ENCODE measurements at places on chromosomes 7 and 10.

- DNase-seq, result no peak
Observed at GRCh38 chr10:100864978-100865377, 47.8 kb upstream of the SLF2 start.

DNA sequence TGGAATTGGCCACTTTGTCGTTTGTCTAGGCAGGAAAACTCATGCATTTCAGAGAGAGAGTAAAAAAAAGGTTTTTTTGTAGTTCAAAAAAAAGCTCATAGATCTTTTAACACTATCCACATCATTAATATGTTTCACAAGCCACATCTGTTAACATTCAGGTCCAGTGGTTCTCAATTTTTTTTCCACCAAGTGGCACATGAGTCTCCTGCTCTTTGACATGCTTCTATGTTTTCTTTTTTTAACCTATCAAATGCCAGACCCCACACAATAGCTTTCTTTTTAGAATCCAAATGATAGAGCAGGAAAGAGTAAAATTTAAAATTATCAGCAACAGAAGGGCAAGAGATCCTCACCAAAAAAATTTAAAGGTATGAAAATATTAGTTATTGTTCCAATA lies 20.3 kb downstream of the NOD1 start:
- no peak for DNase-seq

DNA sequence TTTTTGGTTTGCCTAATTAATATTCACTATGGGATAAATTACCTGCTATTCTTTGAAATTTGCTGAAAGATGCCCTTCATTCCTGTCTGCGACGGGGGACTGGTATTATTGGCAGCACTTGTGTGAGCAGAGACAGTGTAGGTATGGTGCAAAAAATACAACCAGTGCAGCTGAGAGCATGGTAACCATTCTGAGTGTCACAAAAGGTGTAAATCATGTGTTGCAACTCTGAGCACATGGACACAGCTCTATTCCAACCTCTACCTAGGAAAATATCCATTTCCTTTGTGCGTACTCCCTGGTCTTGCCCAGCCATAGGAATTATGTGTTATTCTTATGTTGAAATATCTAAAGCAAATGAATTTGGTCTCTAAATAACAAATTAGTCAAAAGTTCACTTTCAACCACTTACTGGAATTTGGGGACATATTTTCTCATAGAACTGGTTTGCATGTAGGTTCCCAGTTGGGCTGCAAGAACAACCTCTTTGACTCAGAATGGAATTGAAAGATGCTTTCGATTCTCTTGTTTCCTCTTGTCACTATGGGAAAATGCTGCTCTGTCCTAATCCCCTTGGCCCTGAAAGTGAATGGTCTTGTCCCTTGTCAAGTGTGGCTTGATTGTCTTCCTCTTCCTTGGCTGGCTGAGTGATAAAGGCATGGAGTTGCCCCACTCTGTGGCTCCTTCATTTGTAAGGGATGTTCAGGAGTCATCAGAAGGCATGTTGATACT lies 57.0 kb downstream of the CELF2 start:
- DNase-seq, result no peak

DNA sequence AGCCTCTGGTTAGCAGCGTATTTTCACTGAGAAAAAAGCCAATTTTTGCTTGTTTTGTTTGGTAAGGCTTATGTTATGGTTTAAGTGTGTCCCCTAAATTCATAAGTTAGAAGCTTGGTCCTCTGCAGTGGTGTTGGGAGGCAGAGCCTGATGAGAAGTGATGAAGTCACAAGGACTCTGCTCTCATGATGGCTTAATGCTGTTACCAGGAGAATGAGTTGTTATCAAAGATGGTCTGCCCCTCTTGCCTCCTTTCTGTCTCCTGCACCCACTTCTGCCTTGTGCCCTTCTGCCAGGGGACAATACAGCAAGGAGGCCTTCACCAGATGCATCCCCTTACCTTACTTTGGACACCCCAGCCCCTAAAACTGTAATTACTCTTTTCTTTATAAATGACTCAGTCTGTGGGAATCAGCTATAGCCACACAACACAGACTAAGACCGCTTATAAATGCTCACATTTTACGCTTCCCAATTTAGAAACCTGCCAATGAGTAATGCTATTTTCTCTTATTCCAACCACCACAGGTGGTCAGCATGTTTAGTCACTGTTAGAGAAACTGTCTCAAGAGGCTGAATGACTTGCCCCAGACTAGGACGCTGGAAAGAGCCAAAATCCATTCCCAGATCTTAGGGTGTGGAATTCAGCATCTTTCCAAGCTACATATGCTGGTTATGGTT lies 6.1 kb upstream of the PKD1L1 start:
- DNase-seq, result no peak

GRCh38 chr10:27527666-27528295 lies 23.7 kb downstream of the RAB18 start:
- no peak for DNase-seq

DNA sequence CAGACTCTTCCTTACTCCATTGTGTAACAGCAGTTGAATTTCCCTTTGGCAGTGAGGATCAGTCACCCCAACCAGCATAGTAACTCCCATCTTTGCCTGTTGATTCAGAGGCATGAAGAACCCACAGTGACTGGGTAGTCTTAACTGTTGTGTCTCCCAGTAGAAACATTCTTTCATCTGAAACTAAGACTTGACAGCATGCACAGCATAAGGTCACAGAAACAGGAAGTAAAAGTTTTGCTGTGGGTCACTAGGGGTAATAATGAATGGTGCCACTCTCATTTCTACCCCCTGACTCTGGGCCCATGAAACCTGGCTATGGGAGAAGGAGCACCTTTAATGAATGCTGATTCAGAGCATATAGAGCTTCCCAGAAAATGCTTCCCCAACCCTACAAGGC lies 8.3 kb upstream of the FRMPD2 start:
- DNase-seq, result no peak

DNA sequence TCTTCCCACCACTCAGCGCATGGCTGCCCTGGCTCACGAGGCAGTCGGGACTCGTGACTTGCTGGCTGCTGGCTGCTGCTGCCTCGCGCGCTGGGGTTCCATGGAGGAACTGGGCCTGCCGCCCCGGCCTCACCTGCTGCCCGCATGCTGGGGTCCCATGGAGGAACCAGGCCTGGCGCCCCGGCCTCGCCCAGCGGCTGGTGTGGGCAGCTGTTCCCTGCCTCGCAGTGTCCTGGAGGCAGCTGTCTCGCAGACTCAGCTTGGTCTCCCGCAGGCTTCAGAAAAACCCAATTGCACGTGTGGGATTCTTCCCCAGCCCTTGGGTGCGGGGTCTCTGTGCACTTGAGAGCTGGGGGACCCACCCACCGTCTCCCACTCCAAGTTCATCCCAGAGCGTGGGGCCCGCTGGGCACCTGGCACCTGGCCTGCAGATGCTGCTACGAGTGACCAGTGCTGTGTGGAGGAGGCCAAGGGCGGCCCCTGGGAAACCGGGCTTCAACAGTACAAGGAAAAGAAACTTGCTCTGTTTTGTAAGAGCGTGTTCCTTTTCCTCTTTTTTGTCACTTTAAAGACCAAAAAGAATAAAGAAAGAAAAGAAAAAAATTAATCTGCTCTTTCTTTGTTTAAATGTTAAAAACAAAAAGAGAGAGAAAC lies 20.4 kb downstream of the PWWP2B start:
- no peak for DNase-seq

DNA sequence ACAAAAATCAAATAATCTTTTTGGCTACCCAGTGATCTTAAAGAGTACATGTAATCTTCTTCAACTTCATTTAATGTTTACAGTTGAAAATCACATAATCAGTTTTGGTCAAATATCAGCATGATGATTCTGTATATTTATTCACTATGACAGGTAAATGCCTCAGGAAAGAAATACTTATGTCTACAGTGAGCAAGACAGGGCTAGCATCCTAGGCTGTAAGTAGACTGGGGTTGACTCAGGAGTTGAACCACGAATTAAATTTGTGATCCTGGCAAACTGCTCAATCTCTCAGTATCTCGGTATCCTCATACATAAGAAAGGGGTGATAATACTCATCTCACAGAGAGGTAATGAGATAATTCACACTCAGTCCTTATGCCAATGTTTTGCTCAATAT lies 71.8 kb downstream of the SEMA3D start:
- DNase-seq, result no peak

DNA sequence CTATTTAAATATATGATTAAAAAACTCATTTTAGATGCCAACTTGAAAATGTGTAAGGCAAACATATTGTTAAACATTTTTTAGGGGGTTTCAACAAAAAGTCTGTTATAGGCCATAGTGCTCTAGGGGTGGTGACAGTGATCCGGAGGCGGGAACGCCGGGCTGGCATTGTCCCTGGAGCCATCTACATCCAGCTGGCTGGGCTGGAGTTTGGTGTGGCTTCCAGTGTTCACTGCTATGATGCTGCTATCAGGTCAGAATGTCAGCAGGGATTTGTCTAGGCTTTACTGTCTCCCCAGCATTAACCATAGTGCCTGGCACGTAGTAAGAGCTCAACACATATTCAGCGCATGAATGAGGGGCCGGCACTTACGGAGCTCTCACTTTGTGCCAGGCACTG lies 1.9 kb upstream of the SLC18A2 start:
- DNase-seq, result no peak

- no peak for DNase-seq
Observed at GRCh38 chr7:95525503-95525902, 39.8 kb downstream of the ASB4 start.

DNA sequence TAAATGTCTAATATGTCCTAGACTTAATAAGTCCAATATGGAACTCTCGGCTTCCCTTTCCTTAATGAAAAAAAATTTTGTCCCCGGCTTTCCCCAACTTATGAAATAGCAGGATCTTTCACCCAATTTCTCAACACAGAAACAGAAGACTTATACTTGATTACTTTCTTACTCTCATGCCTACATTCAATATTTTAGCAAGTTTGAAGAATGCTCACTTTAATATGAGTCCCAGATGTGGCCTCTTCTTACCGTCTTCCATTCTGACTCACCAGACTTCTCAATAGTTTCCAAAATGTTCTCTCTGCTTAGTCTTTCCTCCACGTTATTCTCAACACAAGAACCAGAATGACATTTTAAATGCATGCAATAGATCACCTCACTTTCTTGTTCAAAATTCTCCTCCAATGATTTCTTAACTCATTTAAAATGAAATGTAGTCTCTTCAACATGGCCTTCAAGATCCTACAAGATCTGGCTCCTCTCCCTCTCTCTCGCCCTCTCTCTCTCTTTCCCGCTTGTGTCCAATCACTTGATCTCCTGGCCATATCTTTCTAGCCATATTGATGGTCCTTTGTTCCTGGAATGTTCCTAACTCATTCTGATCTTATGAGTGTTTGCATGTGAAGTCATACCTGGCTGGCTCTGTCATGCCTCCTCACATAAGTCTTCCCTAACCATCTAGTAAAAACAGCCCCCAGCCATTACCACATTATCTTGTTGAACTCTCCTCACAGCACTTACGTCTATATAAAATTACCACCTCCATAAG lies 119.7 kb upstream of the FAM3C start:
- DNase-seq, result no peak

GRCh38 chr7:98352621-98353020 lies 48.3 kb downstream of the BAIAP2L1 start:
- DNase-seq, result no peak

DNA sequence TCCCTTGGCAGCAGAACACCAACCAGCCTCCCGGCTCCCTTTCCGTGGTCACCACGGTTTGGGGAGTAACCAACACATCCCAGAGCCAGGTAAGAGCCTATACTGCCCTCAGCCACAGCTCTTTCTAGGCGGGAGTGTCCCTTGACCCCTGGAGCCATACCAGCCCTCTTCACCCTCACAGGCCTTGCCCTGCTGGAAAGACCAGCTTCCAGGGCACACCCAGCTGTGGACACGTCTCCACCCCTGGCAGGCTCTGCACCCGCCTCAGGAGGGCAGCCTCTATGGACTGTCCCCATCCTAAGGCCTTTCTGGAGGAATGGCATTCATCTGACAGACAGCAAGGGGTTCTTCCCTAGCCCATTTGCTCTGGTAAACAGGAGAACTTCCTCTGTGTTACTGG lies 57.5 kb upstream of the PPIF start:
- no peak for DNase-seq

- DNase-seq, result no peak
Observed at GRCh38 chr10:99470327-99470726, 39.9 kb upstream of the GOT1 start.

Data from left renal pelvis (tissue), 4 donors.